GM04503 (cell line): ENCODE measurements at places on chromosomes 13 and 19.

DNA sequence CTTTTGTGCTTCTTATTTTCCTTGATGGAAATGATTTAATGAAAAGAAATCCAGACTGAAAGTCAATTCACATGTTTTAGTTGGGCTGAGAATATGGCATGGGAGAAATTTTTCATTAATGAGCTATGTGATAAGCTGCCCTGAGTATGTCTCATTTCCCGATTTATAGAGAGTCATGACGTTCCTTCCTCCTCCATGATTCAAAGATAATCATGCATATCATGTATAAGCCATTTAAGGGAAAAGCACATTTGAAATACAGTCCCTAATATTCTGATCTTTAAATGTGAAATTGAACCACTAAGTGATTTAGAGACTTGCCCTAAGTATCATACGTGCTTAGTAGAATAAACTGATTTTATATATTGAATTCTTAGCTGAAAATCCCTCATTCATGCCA is 840.9 kb downstream of the PCDH17 start:
- no peak for DNase-seq

GRCh38 chr19:43527860-43528622 is 1.0 kb upstream of the ETHE1 start:
- no peak for DNase-seq

GRCh38 chr19:17863520-17864182 is 3.9 kb downstream of the RPL18A start:
- no peak for DNase-seq

DNA sequence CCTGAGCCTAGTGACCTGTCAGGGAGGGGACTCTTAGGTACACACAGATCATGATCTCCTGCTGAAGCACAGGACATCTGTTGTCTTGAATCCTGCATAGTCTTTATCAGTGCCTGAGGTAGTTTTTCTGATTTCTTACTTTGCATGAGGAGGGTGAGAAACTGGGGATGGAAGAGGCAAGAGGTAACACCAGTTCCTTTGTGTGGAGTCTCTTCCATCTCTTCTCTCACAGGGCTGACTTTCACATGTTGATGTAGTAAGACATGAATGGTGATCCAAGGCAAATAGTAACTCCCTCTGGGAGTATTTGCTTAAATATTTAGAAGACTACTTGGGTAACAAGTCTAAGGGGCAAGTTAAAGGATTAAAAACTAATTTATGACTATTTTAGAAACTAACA is 9.5 kb downstream of the NBEA start:
- no peak for DNase-seq

- no peak for DNase-seq
These were observed 3.6 kb downstream of the GFY start for GRCh38 chr19:49428547-49429451.

DNA sequence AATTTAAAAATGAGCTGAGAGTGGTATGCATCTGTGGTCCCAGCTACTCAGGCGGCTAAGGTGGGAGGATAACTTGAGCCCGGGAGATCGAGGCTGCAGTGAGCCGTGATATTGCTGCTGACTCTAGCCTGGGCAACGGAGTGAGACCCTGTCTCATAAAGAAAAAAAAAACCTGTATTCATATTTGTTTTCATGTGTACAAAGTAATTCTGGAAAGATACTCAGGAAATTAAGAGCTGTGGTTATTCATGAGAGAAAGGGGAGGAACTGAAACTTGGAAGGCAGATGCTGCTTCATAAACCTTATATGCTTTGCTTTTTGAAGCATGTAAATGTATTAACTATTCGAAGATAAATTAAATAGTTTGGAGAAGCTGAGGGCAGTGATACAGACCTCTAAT is 8.8 kb upstream of the RLN3 start:
- DNase-seq: no peak

DNA sequence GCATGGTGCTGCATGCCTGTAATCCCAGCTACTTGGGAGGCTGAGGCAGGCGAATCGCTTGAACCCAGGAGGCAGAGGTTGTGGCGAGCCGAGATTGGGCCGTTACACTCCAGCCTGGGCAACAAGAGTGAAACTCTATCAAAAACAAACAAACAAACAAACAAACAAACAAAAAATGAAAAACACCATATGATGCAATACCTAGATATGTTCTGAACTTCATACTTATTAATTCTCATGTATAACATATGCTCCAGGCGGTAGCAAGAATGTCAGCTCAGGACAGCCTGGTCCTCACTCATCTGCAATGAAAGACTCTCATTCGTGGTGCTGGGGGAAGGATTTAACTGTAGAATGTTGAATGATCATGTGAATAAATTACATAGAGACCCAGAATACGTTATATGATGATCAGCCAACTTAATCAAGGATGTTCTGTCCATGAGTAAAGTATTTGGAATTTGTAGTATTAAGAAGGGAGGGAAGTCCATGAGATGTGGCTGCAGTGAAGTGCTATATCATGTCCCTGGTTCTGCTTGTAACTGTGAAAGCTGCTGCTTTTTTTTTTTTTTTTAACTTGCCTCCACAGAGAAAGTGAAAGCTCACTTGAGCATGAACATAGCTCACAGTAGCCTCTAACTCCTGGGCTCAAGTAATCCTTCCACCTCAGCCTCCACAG is 206.8 kb downstream of the UQCRFS1 start:
- peak; percentile 5 for DNase-seq

DNA sequence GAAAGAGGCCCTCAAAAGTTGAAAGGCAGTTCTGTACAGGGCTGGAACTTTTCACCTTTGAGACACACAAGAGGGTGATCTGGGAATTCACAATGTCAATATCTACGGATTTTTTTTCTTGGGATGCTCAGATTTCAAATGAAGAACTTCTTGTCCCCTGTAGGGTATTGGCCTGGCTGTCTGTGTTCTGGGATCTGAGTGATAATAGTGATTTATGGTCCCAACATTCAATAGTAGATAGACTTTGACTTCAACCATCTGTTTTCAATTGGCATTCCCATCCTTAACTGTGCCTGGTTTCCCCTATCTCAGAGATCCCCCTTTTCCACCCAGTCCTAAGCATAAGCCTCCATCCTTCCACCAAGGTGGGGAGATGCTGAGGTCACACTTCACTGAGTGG is 274.1 kb downstream of the COG6 start:
- no peak for DNase-seq

- DNase-seq: peak; percentile 61
These were observed 617 bp upstream of the IQCN start for GRCh38 chr19:18274781-18275356.

- DNase-seq: no peak
These were observed 100.0 kb downstream of the RNASEH2B start for GRCh38 chr13:51009597-51009996.
